Fibroblast of skin of right biceps (primary cell): ENCODE measurements at places on chromosomes 7 and 10.

- no peak for DNase-seq
Observed at GRCh38 chr10:4525103-4525502, 300.9 kb upstream of the AKR1E2 start.

DNA sequence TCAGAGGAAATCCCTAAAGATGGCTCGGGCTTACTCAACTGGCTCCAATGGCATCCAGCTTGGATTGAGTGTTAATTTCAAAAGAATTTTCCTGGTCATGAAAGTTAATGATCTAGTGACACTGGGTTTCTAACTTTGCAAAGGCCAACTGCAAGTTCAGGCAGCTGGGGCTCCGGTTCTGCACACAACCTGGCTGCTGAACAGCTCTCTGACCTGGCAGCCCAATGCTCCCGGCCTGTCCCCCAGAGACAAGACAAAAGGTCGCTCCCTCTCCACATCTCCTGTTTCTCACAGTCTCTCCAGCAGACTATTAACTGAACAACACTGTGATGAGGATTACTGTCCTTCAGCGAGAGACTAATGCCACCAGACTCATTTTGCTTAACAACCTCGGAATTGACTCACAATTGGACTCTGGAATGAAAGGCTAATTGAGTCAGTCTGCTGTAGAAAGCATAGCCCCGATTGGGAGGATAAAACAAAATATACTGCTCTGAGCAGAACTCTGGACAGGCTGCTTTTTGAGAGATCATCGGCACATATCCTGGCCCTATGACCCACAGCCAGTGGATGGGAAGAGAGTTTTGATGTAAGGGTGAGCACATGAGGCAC is 174.5 kb downstream of the GFRA1 start:
- DNase-seq: peak; percentile 19

GRCh38 chr10:132535065-132535651 is 2.4 kb upstream of the INPP5A start:
- DNase-seq: no peak

- DNase-seq: peak; percentile 39
Observed at GRCh38 chr10:22986771-22987542, 59.1 kb downstream of the ARMC3 start.

GRCh38 chr10:131789516-131789915 is 111.3 kb upstream of the PPP2R2D start:
- DNase-seq: no peak

- DNase-seq: no peak
Observed at GRCh38 chr7:9175871-9176270, 742.5 kb downstream of the NXPH1 start.

GRCh38 chr10:103640436-103641181 is 147.1 kb downstream of the NEURL1 start:
- DNase-seq: peak; percentile 66

DNA sequence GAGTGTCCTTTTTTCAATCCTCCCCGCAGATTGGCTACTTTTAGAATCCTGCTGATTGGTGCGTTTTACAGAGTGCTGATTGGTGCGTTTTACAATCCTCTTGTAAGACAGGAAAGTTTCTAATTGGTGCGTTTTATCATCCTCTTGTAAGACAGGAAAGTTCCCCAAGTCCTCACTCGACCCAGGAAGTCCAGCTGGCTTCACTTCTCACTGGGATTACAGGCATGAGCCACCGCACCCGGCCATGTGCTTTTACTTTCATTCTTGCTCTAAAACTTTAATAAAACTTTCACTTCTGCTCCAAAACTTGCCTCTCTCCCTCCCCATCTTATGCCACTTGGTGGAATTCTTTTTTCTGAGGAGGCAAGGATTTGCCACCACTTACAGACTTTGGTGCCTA is 17.0 kb upstream of the WAPL start:
- DNase-seq: no peak

DNA sequence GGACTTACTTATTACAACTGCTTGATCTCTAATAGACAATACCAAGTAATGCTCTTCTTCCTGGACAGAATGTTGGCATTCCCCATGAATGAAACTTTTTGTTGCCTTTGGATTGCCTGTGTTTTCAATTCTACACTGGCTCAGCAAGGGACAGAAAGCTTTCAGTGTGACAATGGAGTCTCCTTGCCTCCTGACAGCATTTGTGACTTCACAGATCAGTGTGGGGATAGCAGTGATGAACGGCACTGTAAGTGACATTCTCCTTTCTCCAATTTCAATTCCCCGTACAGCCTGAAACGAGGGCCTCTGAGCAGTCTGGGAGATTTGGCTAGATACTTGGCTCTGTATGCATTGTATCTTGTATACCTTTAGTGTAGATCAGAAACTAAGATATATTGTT is 290 bp downstream of the MALRD1 start:
- DNase-seq: no peak

- DNase-seq: no peak
Observed at GRCh38 chr7:109402107-109402506, 832.4 kb downstream of the DNAJB9 start.

GRCh38 chr10:8088504-8088903 is 34.0 kb downstream of the GATA3 start:
- no peak for DNase-seq

- no peak for DNase-seq
Observed at GRCh38 chr7:139991269-139991666, 71.5 kb downstream of the PARP12 start.

DNA sequence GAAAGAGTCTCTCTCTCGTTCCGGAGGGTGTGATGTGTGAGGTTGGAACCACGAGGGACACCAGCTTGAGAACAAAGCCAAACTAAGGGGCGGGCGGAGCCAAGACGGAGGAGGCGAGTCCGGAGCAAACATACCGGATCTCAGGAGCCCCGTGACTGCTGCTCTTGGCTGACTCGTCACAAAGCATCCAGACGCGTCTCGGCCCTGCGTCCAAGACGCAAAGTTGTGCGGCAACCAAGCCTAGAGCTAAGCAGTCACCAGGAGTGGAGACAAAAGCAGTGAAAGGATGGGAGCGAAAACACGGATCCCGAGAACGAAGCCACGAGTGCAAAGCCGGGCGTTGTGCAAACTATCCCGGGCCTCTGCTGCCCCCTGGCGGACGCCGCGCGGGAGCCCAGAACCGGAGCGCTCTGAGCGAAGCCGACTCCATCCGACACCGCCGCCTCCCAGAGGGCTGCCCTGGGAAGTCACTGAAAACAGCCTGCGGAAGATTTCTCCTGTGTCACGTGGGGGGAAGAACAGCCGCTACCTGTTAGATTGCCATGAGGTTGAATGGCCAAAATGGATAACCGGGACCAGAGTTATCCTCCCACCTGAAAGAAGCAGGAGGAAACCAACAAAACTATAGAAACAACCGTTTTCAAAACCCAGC is 46.4 kb upstream of the TMEM72 start:
- DNase-seq: peak; percentile 84

GRCh38 chr10:4028027-4028471 is 243.0 kb upstream of the KLF6 start:
- no peak for DNase-seq

DNA sequence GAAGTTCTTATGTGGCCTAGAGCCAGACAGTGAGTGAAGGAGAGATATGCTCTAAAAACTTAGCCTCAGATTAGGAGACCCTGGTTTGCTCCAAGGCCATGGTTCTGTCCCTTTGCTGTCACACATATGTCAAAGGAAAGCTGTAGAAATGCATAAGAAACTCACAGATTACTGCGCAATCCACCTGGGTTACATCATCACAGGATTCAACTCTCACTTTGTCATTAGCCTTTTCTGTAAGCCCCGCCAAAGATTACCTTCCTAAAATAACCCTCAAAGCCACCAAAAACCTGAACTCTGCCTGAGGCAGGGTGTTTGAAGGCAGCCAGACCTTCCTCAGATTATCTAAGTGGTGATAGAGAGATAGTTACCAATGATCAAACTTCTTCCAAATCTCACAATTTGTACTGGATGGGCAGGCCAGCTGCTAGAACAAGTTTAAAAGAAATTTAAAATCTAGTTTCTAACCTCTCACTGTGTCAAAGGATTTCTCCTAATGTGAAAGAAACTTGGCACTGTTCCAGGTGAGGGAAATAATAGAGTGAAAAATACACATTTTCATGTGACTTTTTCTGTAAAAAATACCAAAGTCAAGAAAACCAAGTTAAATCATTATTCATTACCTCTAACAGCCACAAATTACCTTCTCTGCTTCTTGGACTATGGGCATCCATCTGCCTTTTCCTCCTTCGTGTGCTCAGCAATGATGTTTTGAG is 567.2 kb downstream of the SUGCT start:
- no peak for DNase-seq

GRCh38 chr7:51239691-51240090 is 76.9 kb downstream of the COBL start:
- DNase-seq: no peak

DNA sequence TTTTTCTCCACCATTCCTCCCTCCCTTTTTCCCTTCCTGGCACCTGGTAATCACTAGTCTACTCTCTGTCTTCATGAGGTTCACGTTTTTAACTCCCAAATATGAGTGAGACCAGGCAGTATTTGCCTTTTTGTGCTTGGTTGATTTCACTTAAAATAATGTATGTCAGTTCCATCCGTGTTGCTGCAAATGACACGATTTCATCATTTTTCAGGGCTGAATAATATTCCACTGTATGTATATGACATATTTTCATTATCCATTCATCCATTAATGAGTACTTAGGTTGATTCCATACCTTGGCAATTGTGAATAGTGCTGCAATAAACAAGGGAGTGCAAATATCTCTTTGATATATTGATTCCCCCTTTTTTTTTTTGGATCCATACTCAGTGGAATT is 25.8 kb downstream of the GALNT17 start:
- no peak for DNase-seq

DNA sequence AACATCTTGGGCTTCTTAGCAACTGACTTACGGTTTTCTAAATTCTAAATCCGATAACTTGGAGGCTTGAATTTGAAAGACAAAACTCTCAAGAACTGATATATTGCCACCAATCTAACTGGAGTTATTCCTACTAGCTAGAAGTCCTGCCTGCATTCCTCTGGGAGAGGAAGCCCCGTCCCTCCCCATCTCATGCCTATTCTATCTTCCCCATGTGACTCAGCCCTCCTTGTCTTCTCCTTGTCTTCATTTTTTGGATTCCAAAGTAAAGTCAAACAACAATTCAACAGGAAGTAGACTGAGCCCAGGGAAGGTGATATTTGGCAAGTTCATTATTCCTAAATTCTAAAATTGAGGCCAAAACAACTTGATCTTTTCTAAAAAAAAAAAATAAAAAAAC is 587.7 kb downstream of the KCNMA1 start:
- peak; percentile 76 for DNase-seq

DNA sequence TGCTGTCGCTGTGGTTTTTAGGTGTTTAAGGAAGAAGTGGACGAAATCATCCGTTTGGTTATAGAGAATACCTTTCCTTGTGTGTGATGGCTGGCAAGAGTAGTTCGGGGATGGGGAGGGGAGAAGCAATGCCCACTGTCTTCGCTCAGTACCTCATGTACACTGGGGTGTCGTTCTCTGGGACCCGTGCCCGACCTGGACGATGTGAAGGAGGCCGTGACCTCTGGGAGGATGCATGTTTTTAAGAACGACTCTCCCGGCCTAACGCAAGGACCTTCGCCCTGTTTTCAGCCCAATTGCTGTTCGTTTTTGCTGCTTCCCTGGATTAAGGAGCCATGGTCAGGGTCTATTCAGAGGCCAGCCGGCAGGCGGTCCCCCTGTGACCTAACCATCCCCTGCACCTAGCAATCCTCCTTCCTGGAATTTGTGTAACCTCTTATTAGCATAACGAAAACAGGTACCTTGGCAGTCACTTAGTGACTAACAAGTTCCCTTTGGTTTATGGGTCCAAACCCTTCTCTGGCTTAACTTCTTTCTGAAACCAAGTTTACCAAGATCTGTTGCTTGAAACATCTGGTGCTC is 1.3 kb downstream of the NFE2L3 start:
- no peak for DNase-seq

- DNase-seq: peak; percentile 95
Observed at GRCh38 chr7:94056796-94057207, 52.6 kb upstream of the BET1 start.

DNA sequence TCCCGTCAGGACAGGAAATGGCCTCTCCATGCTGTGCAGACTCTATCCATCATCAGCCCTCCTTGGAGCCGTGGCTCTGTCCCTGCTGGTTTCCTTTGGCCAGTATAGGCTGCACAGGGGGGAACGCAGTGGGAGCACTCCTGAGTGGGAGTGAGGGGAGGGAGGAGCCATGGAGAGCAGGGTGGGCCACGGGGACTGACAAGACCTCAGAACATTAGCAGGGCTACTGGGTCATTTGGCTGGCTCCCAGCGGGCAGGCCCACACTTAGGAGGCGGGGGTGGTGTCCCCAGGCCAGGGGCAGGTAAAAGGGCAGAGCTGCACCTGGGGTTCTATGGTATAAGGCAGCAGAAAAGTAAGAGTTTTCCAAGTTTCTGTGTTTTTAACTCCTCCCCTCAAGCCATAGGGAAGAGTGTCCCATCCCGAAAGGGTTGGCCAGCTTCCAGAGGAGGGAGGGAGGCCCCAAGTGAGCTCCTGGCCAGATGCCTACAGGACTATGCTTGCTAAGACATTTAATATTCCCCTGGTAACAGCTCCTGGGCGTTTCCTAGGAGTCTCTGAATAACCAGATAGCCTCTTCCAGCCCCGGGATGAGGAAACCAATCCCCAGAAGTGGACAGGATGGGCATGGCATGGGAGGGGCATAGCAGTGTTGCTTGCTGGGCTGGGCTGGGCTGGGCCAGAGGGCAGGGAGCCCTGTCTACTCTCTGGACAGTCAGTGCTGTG is 5.5 kb upstream of the OPN4 start:
- peak; percentile 70 for DNase-seq

DNA sequence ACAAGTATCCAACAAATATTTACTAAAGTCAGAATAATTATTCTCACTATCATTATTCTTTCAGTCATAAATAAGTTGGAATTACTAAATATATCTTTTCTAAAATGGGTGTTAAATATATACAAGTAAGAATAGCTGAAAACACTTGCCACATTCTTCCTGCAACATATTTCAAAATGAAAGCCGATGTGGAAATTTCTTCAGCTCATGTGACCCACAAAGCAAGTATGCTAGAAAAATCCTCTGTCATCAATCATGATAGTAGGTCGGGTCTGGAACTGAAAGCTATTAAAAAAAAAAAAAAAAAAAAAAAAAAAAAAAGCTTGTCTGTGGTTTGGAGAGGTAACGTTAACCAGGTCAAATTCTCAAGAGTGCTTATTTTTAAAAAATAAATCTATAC is 344.7 kb downstream of the NEBL start:
- DNase-seq: no peak

- no peak for DNase-seq
Observed at GRCh38 chr10:124425227-124425962, 6.7 kb upstream of the OAT start.

GRCh38 chr7:137934176-137934826 is 67.6 kb downstream of the CREB3L2 start:
- no peak for DNase-seq

DNA sequence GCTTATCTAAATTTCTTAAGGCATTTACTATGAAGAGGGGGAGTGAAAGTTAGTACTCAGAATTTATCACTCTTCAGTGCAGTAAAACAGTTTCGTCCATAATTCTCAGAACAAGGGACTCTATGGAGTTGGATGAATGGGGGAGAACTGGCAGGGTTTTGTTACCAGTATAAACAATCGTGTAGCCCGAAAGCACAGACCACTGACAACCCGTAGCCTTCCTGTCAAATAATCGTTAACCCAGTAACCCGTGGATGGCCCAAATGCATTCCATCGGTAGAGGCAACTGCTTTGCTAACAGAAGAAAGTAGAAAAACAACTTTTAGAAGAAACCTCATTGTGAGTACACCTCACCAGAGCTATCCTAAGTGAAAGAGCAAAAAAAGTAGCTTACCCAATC is 583.9 kb downstream of the NXPH1 start:
- DNase-seq: no peak
